ENCODE measurements at places on chromosomes 13 and 19. TPM values are rescaled to one million over a fixed set of nuclear protein-coding genes. Genes with fewer than 3 reads are reported as not detected.

- H3K27me3 ChIP-seq, result no peaks in the 10 kb centered on the region
- peaks cover 7% of the 10 kb centered on the region for H3K4me1 ChIP-seq
- no peak overlapping the region for H3K27ac ChIP-seq
- H3K36me3 ChIP-seq, result peaks cover 34% of the 10 kb centered on the region
Measured at GRCh38 chr13:28220166-28220565, 81.8 kb downstream of the PAN3 start.

Gene TNNT1
- 9.4 TPM for polyA plus RNA-seq

DNA sequence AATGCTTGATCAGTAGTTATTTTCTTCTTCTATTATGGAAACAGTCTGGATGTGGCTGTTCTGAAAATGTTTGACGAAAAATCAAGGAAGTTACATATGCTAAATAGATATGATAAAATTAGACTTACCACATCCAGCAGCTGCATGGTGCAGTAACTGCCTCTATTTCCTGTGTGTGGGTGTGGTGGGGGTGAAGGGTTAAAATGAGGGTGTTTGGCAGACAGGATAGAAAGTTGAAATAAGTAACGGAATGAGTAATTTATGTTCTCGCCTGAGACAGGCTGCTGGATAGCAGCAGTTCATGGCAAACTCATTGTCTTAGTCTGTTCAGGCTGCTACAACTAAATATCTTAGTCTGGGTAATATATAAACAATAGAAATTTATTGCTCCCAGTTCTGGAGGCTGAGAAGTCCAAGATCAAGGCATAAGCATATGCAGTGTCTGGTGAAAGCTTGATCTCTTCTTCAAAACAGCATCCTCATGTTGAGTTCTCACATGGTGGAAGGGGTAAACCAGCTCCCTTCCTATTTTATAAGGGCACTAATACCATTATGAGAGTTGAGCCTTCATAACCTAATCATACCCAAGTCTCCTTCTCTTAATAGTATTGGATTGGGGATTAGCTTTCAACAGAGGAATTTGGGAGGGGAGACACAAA is 1248.9 kb downstream of the SLITRK5 start:
- no peaks in the 10 kb centered on the region for H3K36me3 ChIP-seq
- no peaks in the 10 kb centered on the region for H3K27me3 ChIP-seq
- H3K27ac ChIP-seq, result no peak overlapping the region
- no peak overlapping the region for H3K4me3 ChIP-seq

DNA sequence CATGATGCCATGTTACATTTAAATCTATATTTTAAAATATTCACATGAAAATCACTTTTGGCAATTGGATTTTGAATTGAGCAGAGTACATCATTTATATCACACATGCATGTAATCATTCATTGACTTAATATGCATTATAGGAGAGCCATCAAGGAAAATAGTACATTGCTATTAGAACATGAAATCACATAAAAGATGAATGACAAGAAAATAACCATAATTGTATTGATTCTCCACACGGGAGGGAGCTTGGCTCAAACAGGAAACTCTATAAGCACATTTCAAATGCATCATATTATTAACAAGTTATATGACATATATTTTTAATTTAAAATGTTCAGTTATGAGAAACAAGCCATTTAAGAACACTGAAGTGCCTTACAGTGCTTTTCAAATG is 208.6 kb upstream of the PRR20A start:
- no peaks in the 10 kb centered on the region for H3K4me1 ChIP-seq
- no peaks in the 10 kb centered on the region for H3K36me3 ChIP-seq
- H3K27ac ChIP-seq, result no peak overlapping the region
- H3K27me3 ChIP-seq, result no peaks in the 10 kb centered on the region

- peaks cover 12% of the 10 kb centered on the region for H3K4me1 ChIP-seq
- no peak overlapping the region for H3K4me3 ChIP-seq
- H3K27ac ChIP-seq, result peak overlapping the region; percentile 66
- DNase-seq, result peak; percentile 31
- H3K36me3 ChIP-seq, result no peaks in the 10 kb centered on the region
Measured at GRCh38 chr13:89401264-89401675, 1730.1 kb downstream of the SLITRK5 start.

- no peak for DNase-seq
- no peaks in the 10 kb centered on the region for H3K27me3 ChIP-seq
- no peak overlapping the region for H3K4me3 ChIP-seq
- H3K4me1 ChIP-seq, result no peaks in the 10 kb centered on the region
- no peaks in the 10 kb centered on the region for H3K36me3 ChIP-seq
Measured at GRCh38 chr13:45626731-45627374, 11.3 kb upstream of the ERICH6B start.

DNA sequence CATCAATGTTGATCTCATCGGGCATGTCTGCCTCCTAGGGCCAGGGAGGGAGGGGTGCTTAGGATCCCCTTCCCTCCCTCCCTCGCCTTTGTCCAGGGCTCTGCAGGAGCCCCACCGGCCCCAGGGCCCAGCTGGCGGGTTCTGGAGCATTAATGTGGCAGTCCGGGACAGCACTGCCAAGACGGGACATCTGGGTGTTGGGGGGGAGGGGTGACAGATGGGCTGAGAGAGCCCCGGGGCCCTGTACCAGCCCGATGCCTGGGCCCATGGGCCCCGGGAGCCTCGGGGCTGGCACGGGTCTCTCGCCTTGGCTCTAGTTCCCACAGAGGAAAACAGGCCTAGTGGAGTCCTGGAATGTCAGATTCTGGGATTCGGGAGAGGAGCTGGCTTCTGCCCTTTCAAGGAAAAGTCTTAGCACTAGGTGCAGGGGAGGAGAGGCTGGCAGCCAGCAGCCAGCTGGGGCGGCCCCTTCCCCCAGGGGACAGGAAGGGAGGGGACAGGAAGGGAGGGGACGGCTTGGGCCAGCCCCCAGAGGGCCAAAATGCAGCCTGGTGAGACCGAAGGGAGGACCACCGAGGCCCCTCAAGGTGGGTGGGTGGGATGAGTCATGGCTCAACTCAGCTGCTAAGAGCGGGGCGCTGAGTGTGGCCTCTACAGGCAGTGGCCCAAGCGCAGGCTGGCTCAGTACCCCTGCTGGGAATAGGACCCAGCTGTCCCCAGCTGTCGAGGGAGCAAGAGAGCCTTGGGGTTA is 3.1 kb downstream of the PPP1R14A start:
- no peaks in the 10 kb centered on the region for H3K36me3 ChIP-seq
- no peak overlapping the region for H3K4me3 ChIP-seq
- H3K4me1 ChIP-seq, result peaks cover 2% of the 10 kb centered on the region

- no peak overlapping the region for H3K27ac ChIP-seq
- H3K27me3 ChIP-seq, result no peaks in the 10 kb centered on the region
- no peaks in the 10 kb centered on the region for H3K36me3 ChIP-seq
- DNase-seq, result no peak
- no peaks in the 10 kb centered on the region for H3K4me1 ChIP-seq
Measured at GRCh38 chr19:35254341-35255297, 5.8 kb downstream of the LSR start.

Gene RXFP2
- 0.69 TPM for polyA plus RNA-seq

DNA sequence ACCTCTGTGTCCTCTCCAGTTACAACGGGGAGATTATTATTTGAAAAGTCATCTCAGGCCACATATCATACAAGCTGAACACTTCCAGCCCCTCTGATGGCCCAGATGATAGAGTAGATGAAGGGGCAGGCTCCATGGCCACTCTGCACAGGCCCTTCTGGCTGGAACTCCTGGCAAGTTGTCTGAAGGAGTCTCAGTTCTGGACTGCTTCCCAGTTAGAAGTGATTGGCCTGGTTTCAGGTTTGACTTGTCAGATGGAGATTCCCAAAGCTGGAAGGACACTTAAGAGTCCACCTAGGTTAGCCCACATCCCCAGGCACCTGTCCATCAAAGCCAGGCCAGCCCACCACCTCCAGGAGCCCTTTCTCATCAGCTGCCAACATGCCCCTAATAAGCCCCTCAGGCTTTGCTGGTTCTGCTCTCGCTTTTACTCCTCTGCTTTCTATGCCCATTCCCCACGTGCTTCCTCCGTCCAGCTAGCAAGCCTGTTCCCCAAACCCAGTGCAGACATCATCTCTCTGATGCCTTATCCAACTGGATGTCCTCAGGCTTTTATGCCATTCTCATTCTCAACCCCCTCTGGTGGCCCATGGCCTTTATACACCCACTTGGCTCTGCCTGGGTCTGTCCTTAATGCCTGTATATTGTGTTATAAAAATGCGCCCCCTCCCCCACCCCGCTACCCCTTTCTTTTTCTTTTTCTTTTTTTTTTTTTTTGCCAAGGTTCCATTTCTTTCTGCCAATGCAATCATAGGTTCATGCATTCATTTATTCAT is 56.5 kb downstream of the HSPH1 start:
- H3K27me3 ChIP-seq, result no peaks in the 10 kb centered on the region
- no peak for DNase-seq
- H3K4me3 ChIP-seq, result no peak overlapping the region

GRCh38 chr13:45156565-45157361 is 36.5 kb downstream of the GTF2F2 start:
- no peaks in the 10 kb centered on the region for H3K27me3 ChIP-seq
- no peak for DNase-seq
- no peaks in the 10 kb centered on the region for H3K4me1 ChIP-seq
- H3K27ac ChIP-seq, result no peak overlapping the region
- peaks cover 92% of the 10 kb centered on the region for H3K36me3 ChIP-seq

Gene ZNF177
- polyA plus RNA-seq, result 0.51 TPM

DNA sequence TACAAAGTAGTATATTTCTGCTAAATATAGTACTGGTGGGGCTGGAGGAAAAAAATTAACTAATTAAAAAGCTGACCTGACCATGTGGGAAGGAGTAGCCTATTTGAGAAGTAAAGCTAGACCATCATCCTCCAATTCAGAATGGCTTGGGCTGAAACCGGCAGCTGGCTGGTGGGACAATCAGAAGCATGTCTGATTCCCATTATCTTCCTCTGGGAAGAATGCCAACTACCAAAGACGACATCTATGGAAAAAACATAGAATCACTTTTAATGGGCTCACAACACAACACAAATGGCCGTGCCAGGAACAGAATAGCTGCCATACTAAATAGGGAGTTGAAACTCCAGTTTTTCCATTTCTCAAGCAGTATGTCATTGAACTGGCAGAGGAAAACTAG is 120.4 kb upstream of the FREM2 start:
- no peak overlapping the region for H3K4me3 ChIP-seq
- H3K27ac ChIP-seq, result no peak overlapping the region
- no peaks in the 10 kb centered on the region for H3K27me3 ChIP-seq
- DNase-seq, result no peak
- H3K36me3 ChIP-seq, result no peaks in the 10 kb centered on the region

Gene NALCN
- polyA plus RNA-seq, result not detected

DNA sequence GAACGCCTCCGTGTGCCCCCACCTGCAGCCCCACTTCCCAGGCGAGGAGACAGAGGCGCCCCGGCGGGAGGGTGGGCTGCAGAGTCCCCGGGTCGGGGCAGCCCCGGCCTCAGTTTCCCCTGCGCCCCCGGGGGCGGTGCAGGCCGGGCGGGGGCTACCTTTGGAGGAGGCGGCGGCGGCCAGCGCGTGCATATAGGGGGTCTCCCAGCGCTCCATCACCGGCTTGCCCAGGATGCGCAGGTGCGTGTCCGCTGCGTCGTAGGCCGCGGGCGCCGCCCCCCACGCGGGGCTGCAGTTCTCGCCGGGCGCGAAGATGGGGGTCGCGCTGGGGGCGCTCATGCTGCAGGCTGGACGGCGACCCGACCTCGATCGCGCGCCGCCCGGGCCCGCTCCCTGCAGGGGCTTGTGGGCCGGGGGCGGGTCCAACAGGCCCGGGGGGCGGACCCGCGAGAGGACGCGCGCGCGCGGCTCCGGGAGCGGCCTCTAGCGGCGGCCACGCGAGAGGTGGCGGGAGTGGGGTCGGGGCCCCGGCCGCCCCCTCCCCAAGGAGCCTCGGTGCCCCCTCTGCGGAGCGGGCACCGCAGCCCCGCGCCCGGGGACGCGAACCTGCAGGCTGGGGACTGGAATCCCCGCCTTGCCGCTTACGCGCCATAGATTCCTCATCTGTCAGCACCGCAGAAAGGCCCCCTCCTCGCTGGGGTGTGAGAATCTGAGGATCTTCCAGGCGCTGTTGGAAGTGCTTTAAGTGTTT is at the start of gene GAMT:
Gene GAMT, minus strand, starts transcription at position 405 of the 751 bp plus-strand sequence. Its CDS starts 66 bp downstream, at position 339.
- DNase-seq, result no peak
- H3K4me1 ChIP-seq, result peaks cover 42% of the 10 kb centered on the region
- no peak within 1 kb of the TSS for H3K27ac ChIP-seq
- peaks cover 32% of the 10 kb centered on the region for H3K27me3 ChIP-seq
- peak within 1 kb of the TSS; percentile 6 for H3K4me3 ChIP-seq

DNA sequence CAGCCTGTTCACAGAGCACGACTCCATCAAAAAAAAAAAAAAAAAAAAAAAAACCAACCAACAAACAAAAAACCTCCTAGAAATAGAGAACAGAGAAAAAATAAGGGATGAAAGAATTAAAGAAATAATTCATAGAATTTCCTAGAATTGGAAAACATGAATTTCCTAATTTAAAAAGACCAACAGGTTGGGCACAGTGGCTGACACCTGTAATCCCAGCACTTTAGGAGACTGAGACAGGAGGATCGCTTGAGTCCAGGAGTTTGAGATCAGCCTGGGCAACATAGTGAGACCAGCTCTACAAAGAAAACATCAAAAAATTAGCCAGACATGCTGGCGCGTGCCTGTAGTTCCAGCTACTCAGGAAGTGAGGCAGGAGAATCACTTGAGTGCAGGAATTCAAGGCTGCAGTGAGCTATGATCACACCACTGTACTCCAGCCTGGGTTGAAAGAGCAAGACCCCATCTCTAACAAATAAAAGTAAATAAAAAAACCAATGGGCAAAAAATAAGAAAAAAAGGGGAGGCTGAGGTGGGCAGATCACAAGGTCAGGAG is 6.5 kb downstream of the SPART start:
- peaks cover 20% of the 10 kb centered on the region for H3K4me1 ChIP-seq
- DNase-seq, result no peak
- H3K36me3 ChIP-seq, result peaks cover 10% of the 10 kb centered on the region
- H3K4me3 ChIP-seq, result no peak overlapping the region
- no peaks in the 10 kb centered on the region for H3K27me3 ChIP-seq
- no peak overlapping the region for H3K27ac ChIP-seq

Gene C19orf67
- polyA plus RNA-seq, result not detected

Gene PNMA8C
- not detected for polyA plus RNA-seq

Gene BRME1
- not detected for polyA plus RNA-seq

DNA sequence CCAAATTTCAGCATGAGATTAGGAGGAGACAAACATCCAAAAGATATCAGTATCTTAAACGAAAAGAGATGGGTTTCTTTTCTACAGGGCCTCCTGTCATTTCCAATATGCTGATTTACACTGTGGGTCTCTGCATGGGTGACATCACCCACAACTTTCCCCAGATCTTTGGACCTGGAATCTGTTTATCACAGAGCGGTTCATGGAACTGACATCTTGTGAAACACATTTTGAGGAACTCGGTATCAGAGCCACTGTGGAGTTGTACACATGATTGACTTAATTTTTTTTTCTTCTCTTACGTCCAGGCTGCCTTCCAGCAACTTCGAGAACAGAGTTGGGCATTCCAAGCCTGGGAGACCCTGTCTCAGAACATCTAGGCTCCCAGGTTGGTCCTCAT is 80.2 kb upstream of the SERP2 start:
- H3K4me1 ChIP-seq, result peaks cover 20% of the 10 kb centered on the region
- peak overlapping the region; percentile 80 for H3K27ac ChIP-seq
- no peaks in the 10 kb centered on the region for H3K36me3 ChIP-seq

- no peaks in the 10 kb centered on the region for H3K27me3 ChIP-seq
- H3K36me3 ChIP-seq, result no peaks in the 10 kb centered on the region
- no peak for DNase-seq
- no peaks in the 10 kb centered on the region for H3K4me1 ChIP-seq
- no peak overlapping the region for H3K4me3 ChIP-seq
Measured at GRCh38 chr13:79986890-79987289, 354.0 kb downstream of the SPRY2 start.

- no peak overlapping the region for H3K4me3 ChIP-seq
- H3K4me1 ChIP-seq, result no peaks in the 10 kb centered on the region
- no peak for DNase-seq
- no peaks in the 10 kb centered on the region for H3K36me3 ChIP-seq
Measured at GRCh38 chr13:92842145-92842544, 384.5 kb upstream of the GPC6 start.

All from CD14-positive monocyte (primary cell).